ENCODE measurements at places on chromosomes 12 and 14.

- no peak for DNase-seq
Observed at GRCh38 chr12:51534216-51535074, 56.6 kb upstream of the SCN8A start.

GRCh38 chr12:56206452-56207166 is 15.1 kb downstream of the RNF41 start:
- peak; percentile 56 for DNase-seq

DNA sequence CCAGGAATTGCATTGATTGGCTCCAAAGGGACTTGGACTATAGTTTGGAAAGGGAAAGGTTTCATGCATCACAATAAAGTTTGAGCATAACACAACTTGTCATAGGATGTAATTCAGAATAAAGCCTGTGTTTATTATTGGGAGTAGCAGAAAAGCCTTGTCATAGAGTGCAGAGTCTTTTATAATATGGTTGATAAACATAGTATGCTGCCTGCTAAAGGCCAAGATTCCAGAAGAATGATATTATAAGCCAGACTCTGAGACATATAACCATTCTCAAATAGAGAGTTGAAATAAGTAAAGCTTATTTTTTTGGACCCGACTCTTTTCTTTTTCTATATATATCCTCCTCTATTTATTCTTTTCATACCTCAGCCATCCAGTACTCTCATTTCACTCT is 207.3 kb downstream of the LRIG3 start:
- no peak for DNase-seq

GRCh38 chr14:39731912-39732311 is 299.7 kb upstream of the FBXO33 start:
- DNase-seq = no peak

GRCh38 chr12:76069339-76069738 is 15.1 kb downstream of the NAP1L1 start:
- DNase-seq = no peak

DNA sequence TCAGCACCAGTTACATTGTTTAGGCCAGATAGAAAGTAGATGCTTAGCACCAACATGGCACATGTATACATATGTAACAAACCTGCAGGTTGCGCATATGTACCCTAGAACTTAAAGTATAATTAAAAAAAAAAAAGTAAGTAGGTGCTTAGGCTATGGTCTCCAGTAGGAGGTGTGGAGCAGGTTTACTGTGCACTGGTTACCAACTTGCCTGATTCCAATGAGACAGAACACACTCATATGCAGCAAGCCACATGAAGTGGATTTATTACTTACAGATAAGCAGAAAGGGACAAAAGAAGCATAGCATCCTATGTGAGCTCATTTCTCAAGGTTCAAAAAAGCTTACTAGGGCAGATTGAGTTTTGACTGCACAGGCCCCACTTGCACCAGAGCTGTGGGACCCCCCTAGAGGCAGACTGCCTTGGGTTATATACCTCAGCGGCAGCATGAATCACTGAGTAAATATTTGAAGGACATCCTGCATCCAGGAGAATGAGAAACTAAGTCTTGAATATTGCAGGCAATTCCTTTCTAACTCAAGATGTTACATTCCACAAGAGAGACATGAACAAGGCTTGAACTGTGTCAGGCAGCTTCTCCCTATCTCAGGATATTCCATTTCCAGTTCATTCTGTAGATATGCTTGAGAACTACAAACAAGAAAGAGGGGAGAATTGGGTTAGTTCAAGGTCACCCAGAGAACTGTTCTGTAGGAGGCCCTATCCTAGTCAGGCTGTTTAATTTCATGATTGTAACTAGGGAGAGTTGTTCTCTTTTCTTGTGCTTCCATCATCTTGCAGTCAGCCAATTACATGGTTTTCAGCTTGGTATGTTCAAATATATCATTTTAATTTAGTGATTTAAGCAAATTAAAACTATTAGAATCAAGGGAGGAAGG is 30.1 kb downstream of the LRFN5 start:
- DNase-seq = no peak

DNA sequence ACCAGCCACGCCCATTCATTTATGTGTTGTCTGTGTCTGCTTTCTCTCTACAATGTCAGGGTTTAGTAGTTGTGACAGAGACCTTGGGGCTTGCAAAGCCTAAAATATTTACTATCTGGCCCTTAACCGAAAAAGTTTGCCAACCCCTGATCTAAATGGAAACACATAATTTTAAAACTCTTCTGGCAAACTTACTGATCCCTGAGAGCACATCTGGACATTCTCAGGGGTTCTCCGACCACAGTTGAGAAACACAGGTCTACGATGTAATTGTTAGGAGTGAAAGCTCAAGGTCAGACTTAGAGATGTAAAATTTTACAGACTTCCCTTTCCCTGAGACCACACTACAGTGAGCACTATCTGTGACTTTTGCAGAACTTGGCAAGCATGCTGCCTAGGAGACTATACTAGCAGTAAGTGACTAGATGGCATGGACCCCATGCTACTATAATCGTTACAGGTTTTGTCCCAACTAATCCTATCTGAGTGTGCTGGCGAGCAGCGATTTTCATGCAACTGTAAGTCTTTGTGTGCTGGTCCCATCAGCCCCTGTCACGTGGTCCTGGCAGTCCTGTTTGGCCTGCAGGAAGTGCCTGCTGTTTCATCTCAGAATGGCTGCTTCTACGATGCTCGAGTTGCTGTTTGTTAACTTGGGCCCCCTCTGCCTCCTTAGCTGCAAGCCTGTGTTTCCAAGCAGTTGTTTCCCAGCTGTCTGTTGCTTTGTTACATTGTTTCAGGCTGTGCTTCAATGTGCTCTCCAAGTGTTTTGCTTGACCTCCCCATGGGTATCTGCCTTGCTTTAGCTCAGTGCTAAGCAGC is 21.6 kb downstream of the TMTC2 start:
- DNase-seq = no peak

- DNase-seq = no peak
Observed at GRCh38 chr12:26114720-26115401, 10.0 kb downstream of the BHLHE41 start.

DNA sequence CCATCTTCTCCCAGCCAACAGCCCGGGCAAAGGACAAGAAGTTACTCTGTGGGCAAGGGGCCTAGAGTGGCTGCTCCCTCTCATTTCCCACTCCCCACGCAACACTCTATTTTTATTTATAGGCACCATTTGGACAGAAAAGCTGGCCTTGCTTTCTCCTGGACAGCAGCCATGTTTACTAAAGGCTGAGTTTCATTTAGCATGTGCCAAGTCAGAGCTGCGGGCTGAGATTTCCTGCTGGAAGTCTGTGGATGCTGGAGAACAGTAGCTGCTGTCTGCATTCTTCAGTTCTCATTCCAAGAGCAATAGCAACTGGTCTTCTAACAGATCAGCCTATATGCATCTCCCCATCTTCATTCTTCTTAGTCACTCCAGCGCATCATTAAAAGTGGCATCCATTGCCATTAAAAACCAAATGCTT is 8.3 kb downstream of the COL2A1 start:
- no peak for DNase-seq

DNA sequence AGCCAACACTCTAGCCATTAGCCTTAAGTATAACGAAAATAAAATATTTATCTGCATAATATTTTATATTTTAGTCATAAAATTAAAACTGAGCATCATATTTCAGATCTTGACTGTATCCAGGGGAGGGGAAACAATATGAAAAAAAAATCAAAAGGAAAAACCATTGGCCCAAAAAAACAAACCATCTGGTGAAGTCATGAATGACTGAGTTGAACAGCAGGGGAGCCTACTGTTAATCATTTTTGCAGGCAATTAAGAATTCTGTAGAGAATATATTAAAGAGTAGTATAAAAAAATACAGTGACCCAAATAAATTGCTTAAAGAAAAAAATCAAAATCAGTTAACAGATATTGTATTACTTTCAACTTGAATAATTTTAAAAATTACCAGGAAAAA is 224.8 kb downstream of the C12orf50 start:
- no peak for DNase-seq

DNA sequence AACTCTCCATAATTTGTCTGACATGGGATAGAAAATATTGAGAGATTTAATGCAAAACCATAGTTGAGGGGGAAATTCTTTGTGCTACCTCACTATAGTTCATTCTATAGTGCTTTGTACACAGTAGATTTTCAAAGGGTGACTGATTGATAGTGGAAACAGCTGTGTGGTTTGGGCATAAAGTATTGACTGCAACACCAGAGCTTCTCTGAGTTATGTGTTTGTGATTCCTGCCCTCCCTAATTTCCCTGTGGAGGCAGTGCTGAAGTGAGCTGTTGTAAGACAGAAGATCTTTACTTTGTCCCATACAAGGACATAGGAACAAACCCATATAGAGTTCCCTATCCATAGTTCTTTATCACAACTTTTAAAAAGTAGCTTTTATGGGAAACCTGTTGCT is 47.1 kb downstream of the PTPRQ start:
- no peak for DNase-seq

DNA sequence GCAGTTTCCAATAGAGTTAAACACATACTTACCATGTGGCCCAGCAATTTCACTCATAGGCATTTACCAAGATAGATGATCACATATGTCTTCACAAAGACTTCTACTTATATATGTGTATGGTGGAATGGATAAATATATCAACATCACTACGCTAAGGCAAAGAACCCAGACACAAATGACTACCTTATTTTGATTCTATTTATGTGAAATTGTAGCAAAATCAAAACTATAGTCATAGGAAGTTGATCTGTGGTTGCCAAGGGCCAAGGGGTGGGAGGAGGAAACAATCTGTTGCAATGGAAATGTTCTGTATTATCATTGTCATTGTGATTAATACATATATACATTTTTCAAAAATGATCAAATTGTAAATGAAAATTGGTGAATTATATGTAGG is 47.7 kb upstream of the ANP32D start:
- no peak for DNase-seq

DNA sequence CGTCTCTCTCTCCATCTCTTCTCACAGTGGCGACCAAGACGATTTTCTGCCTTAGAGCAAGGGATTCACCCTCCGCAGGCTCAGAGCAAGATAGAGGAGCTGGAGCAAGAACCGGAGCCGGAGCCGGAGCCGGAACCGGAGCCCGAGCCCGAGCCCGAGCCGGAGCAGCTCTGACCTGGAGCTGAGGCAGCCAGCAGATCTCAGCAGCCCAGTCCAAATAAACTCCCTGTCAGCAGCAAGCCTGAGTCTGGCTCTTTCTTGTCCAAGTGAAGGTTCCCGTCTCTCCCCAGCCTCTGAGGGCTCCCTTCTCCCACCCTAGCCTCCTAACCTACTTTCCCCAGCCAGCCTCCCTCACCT is 5.9 kb downstream of the LAG3 start:
- no peak for DNase-seq

DNA sequence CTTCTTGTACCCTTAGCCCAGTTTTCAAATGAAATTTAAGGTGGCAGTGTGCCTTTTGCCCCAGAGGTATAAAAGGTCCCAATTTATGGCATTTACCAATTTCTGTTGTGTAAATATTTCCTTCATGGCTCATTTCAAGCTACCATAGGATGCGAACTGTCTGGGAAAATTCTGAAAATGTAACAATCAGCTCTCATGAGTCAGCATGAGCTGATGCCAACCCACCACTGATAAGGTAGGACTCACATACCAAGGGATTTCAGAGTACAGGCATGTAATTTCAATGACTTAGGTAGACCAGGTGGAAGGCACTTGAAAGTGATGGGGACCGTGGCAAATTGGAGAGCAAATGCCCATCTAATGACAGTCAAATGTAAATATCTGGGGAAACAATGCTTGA is 169.5 kb downstream of the TTC8 start:
- peak; percentile 85 for DNase-seq

GRCh38 chr12:45674181-45674977 is 55.1 kb upstream of the ARID2 start:
- peak; percentile 29 for DNase-seq

DNA sequence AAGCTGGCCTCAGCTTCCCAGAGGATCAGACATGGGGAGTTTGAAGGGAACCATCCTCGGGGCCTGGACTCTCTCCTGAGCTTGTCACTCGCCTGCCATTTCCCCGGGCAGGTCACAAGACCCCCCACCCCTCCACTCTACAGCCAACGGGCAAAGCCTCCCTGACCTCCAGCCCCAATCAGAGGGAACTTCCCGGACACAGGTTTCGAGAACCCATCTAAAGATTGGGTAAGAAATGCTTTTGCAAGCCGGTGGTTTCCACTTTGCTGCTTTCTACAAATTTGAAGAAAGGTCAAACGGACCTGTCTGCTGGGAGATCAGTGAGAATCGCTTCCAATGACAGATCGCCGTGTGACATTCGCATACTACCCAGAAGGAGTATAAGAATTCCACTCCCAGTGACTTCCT is 89.6 kb downstream of the SCARB1 start:
- DNase-seq = peak; percentile 67

- no peak for DNase-seq
Observed at GRCh38 chr12:62320054-62320453, 59.9 kb downstream of the USP15 start.

Measured in trophoblast cell (in vitro differentiated cells and primary cell).